ENCODE measurements at places on chromosomes 11 and 22.

DNA sequence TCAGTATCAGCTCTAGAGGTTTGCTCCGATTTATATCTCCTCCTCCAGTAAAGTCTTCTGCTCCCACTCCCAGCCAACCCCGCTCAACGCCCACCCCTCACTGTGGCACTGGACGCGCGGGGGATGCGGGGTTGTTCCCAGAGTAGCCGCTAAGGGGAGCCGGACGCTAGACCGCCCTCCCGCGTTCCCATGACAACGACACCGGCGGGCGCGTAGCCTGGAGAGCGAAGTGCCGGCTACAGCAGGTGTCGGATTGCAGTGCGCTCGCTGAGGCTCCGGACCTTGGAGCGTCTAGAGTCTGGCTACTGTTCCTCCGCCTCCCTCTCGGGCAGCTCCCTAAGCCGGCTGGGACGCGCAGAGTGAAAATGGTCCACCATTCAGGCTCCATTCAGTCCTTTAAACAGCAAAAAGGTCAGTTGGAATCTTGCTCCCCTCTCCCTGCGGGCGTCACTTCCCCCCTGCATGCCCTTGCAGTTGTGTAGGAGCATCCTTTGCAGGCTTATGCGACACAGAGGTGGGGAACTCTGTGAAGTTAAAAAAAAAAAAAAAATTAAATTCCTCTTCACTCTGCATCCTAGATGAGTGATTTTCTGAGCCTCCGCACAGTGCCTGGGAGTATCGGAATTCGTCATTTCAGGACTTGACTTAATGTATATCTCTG, at the start of gene ANO3:
Gene ANO3, plus strand, starts transcription at position 220 of the 661 bp plus-strand sequence. Its CDS starts 146 bp downstream, at position 366.
- DNase-seq = peak; percentile 13

- no peak for DNase-seq
Measured at GRCh38 chr22:31295831-31296657, 3.8 kb upstream of the PIK3IP1 start.

DNA sequence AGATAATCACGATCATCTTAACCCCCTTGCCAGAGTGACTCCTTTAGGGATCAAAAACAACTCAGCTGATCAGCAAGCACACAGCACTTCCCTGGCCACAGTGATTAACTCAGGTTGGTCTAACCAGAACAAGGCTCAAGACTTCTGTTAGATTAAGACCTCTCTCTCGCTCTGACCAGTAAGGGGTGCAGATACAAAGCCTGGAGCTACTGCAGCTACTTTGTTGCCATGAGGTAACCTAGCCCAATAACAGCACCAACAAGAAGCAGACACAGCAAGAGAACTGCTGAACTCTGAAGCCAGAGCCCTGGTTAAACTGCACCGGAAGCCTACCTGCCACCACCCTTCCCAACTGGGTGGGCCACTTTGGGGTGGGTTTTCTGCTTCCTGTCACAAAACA, 42.0 kb downstream of the LINC01488 start:
- DNase-seq = no peak

- no peak for DNase-seq
Measured at GRCh38 chr11:4610258-4610935, 2.4 kb upstream of the TRIM68 start.

DNA sequence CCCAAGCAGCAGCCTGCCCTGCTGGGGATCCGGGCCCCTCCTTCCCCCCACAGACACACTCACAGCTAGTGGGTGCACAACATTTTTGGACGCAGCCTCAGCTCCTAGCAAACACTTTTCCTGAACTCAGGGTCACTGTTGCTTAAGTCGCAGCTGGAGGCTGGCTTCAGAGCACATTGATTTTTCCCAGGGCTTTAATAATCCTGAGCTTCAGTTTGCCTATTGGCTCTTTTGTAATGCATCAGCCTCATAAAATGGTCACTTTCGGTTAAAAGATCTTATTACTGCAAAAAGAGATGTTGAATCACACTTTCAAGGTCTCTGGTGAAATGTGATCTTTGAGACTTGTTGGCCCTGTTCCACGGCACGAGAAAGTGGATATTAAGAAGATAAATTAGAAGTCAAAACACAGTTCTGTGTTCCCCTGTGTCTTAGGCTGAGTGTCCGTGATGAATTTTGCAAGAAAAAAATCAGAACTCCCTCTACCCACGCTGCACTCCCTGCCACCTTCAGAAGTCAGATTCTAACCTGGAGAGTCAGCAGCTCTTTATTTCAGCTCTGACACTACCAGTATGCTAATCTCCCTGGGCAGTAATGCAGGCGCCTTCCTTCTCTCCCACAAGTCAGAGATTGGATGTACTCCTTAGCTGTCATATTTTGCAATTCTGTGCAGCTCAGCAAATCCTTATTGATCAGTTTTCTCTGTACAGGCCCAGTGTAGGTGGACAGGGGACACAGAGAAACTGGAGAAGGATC, 158.2 kb upstream of the E2F8 start:
- no peak for DNase-seq

DNA sequence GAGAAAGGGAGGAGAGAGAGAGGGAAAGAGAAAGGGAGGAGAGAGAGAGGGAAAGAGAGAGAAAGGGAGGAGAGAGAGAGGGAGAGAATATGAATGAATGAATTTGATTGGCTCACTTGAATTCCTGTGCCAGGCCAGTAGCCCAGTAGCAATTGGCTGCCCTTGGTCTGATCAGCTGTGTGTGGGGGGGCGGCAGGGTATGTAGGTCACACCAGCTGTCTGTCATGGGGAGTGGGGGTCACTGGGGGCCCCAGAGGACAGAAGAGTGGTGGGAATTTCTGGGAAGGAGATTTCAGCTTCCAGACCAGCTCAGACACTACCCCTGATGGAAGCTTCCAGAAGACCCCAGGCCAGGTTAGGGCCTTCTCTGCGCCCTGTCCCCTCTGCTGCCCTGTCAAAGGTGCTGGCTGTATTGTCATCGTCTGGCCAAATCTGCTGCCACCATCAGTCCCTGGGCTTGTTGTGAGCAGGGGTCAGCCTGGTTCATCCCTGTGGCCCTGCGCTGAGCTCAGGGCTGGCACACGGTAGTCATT, 21.1 kb downstream of the MPPED1 start:
- no peak for DNase-seq

DNA sequence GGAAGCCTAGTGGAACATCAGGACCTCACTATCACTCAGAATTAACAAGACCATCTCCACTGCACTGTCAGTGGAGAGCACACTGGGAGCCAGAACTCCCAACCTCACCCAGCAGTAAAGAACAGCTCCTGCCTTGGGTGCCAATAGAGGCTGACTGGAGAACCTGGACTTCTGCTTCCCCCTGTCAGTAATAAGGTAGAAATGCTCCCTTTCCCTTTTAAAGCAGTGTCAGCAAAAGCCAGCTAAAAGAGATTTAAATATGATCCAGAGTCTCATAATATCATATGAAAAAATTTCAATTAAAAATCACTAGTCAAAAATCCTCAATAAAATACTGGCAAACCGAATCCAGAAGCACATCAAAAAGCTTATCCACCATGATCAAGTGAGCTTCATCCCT, 82.8 kb downstream of the SPATA19 start:
- DNase-seq = no peak

DNA sequence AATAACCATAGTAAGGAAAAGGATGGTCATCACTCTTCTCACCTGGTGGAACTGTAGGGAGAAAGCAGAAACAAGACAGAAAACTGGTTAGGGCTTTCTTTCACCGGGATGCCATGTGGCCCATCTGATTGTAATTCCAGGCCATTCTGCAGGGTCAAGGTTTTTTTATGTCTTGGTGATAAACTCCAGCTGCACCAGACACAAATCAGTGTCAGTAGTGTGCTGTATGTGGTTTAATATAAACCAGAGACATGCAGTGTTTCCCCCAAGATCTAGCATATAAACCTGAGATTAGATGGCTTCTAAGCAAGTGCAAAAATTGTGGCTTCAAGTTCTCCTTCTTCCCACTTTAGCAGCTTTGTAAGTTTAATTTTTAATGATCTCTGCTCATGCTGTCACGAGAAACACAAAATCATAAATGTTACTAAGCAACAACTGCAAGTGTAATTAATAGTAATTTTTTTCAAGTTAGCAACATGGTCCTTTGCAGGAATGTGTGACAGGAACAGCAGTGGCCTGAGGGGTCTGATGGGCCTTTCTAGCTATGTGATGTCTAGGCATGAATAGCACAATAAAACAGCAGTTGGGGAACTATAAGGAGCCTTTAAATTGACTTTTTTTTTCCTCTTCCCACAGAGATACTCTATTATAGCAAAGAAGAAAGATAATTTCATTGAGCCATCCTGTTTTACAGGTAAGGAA, 41.6 kb downstream of the BDNF start:
- DNase-seq = no peak

GRCh38 chr11:118749429-118749828, 41.5 kb downstream of the DDX6 start:
- no peak for DNase-seq

DNA sequence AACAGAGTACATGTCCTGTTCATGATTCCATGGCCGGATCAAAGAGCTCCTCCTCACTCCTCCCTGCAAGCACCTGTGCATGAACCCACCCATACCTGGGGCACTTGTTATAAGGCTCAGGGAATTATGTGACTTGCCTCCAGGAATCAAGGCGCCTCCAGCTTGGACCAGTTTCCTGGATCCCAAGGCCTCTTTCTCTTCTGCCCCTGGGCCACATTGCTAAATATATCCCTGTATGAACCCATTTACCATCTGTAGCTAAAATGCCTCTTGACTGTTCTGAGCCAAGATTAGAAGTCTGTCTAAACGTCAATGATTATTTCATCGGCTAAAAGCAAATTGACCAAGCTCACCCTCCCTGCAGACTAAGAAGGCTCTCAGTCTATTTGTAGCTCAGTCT, 135.6 kb downstream of the KIRREL3 start:
- no peak for DNase-seq

DNA sequence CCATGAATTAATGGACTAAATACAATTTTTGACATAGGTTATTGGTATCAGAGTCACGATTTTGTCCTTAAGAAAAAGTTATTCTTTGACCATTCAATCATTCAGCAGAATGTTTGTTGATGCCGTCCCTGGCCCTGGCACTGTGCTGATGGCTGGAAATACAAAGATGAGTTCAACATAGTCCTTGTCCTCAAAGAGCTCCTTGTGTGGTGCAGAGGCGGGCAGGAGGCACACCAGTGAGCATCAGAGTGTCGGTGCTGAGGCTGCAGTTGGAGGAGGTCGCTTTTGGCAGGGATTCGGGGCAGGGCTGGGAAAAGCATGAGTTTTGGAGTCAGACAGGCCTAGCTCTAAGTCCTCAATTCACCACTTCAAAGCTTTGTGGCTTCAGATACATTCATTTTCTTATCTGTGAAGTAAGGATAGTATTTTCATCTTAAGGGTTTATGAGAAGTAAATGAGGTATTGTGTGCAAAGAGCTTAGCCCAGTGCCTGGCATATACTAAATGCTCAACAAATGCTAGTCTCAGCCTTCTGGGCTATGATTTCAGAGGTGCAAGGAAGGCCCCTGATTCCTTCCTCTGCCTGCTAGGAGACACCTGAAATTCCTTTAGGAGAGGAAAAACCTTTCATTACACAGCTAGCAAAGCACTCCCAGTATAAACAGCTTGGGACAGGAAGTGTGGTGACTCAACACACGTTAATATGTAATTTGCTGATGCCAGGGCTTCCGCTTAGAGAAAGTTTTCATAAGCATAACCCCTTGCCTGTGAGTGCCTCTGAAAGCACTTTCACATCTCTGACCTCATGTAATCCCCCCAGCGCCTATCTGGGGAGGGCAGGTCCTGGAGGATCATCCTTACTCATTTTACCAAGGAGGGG, 113.8 kb downstream of the NECTIN1 start:
- DNase-seq = no peak

- DNase-seq = no peak
Measured at GRCh38 chr11:131632971-131633370, 262.6 kb downstream of the NTM start.

- no peak for DNase-seq
Measured at GRCh38 chr11:16363706-16364105, 7.4 kb upstream of the SOX6 start.

- no peak for DNase-seq
Measured at GRCh38 chr11:23041001-23041503, 180.8 kb upstream of the CCDC179 start.

DNA sequence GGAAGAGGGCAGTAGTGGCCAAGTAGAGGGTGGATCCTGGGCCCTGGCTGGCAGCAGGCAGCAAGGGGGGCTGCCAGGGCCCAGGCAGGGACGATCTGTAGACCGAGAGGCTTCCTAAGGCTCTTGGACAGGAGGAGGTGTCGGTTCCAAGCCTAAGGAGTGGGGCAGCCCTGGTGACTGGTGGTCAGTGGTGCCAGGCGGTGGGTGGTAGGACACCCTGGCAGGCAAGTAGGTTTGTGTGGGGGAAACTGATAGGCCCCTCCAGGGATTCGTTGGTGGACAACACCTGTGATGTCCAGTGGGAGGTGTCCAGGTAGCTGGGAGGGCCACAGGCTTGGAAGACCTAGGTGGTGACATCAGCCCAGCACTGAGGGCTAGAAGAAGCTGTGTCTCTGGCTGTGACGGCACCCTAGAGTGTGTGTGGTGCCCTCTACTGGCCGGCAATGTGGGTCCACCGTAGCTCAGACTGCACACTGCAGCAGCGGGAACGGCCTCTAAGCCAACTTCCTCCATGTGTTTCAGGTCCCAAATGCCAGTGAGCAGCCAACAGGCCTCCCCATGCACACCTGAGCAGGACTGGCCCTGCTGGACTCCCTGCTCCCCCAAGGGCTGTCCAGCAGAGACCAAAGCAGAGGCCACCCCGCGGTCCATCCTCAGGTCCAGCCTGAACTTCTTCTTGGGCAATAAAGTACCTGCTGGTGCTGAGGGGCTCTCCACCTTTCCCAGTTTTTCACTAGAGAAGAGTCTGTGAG, 9.4 kb upstream of the SAMM50 start:
- no peak for DNase-seq

DNA sequence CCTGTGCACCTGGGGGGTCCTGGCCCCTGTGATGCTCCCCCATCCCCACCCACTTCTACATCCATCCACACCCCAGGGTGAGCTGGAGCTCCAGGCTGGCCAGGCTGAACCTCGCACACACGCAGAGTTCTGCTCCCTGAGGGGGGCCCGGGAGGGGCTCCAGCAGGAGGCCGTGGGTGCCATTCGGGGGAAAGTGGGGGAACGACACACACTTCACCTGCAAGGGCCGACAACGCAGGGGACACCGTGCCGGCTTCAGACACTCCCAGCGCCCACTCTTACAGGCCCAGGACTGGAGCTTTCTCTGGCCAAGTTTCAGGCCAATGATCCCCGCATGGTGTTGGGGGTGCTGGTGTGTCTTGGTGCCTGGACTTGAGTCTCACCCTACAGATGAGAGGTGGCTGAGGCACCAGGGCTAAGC, 20.0 kb upstream of the TALDO1 start:
- no peak for DNase-seq

- DNase-seq = no peak
Measured at GRCh38 chr11:34897171-34897870, 18.9 kb downstream of the APIP start.

DNA sequence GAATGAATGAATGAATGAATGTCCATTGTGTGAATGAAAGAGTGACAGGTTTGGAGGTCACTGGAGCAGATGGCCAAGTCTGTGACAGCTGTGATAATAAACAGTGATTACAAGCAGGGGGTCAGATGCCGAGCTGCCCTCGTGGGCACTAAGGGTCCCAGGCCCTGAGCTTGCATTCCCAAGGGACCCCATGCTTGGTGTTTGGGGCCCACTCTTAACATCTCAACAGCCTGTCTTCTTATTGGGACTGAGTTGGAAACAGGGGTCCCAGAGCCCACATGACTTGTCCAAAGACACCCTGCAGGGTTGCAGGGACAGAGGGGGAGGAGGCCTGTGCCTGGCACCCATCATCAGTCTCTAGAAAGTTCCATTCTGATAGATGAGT, 12.0 kb upstream of the ANO1 start:
- DNase-seq = no peak

GRCh38 chr11:19739872-19740271, 27.2 kb downstream of the NAV2 start:
- no peak for DNase-seq

- no peak for DNase-seq
Measured at GRCh38 chr11:134530636-134531326, 118.7 kb upstream of the B3GAT1 start.

All from NCI-H2081 treated with DMSO at 0.1 percent for 48 hours (cell line).